ENCODE measurements at places on chromosomes 4 and X. TPM values are rescaled to one million over a fixed set of nuclear protein-coding genes. Genes with fewer than 3 reads are reported as not detected.

Gene NLGN3
- total RNA-seq: 0.65 TPM

DNA sequence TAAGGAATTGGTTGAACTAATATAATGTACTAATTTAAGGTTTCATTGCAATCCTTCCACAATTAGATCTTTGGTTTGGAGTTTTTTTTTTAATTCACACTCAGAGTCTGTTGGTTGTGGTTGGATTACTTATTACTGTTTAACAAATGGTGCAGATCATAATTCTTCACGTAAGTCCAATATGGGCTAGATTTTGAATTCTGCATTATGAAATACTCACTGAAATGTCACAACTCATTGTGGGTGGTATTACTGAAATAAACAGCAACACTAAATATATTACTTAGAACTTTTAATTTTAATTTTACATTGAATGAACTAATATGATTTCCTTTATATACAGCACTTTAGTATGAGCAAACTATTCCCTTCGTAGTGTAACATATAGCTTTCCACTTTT lies 94.2 kb upstream of the MYOZ2 start:
- DNase-seq: no peak

GRCh38 chr4:24753519-24753918 lies 41.9 kb upstream of the SOD3 start:
- DNase-seq: peak; percentile 70

GRCh38 chrX:140723121-140723715 lies 13.7 kb downstream of the LINC00632 start:
- DNase-seq: no peak

Gene DOK7
- 7.1 TPM for total RNA-seq

GRCh38 chr4:75950213-75950815 lies 9.5 kb upstream of the NAAA start:
- no peak for DNase-seq

DNA sequence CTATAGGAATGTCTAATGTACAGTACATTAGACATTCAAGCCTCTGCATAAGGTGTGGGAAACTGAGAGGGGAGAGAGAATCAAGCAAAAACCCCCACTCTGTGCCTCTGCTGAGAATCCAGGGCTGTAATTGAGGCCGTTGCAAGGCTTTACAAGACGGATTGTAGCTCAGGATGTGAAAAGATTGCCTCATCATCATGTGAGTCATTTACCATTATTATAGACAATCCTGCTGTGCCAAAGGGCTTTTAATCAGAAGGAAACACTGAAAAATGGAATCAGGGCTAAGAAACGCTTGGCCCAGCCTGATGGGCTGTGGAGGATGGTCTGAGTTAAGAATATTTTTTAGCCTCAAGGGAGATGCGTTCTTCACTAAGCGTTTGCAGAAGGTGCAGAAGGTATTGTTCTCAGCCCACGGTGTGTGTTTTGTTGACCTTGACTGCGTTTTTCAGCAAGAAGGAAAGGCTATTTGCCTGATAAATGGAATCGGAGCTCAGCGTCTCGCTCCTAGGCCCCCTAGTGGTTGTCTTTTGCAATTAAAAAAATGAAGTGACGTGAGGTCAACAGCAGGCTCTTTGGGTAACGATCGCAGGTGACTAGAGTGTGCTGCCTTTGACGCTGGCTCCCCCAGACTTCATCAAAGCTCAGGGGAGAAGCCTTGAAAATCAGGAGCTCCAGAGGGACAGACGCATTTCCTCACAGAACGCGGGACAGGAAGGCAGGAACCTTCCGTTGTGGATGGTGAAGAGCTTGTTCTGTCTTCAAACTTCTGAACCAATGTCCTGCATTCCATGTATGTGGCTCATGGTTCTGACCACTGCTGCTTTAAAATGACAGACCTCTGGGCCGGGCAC lies 18.1 kb upstream of the CHRNA9 start:
- DNase-seq: peak; percentile 67

GRCh38 chr4:118911238-118911703 lies 22.6 kb downstream of the SYNPO2 start:
- no peak for DNase-seq

Gene ARX
- total RNA-seq: not detected

Gene NPY1R
- total RNA-seq: 0.41 TPM

- DNase-seq: no peak
Measured at GRCh38 chrX:54473993-54474859, 21.8 kb downstream of the FGD1 start.

DNA sequence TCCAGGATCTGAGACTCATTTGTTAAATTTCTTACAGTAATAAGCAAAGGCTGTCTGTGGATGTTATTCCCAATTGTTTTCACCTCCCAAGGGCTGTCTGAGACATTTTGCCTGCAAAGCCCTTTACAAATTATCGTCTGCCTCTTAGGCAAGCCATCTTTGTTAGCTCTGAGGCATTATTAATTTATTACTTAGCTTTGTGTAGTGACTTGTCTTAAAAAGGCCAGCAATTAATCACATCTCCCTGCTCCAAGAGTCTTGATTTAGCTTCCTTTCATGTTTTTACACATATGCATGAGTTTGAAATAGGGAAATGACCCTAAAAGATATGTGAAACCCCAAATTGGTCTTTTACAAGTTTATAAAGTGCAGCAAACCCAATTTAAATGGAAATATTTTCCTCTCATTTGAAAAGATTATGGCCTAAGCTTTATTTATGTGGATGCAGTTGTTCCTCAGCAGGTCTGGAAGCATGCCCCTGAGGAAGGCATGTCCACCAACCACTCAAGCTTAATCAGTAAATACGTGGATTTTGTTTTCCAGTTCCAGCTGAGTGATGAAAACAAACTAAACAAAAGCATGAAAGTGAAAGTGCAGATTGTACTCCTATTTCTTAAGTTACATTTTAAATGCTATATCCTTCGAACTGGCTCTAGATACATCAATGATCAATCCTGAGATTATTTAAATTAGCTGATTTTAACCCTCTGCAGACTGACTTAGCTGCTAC lies 173.6 kb upstream of the LNX1 start:
- DNase-seq: no peak

DNA sequence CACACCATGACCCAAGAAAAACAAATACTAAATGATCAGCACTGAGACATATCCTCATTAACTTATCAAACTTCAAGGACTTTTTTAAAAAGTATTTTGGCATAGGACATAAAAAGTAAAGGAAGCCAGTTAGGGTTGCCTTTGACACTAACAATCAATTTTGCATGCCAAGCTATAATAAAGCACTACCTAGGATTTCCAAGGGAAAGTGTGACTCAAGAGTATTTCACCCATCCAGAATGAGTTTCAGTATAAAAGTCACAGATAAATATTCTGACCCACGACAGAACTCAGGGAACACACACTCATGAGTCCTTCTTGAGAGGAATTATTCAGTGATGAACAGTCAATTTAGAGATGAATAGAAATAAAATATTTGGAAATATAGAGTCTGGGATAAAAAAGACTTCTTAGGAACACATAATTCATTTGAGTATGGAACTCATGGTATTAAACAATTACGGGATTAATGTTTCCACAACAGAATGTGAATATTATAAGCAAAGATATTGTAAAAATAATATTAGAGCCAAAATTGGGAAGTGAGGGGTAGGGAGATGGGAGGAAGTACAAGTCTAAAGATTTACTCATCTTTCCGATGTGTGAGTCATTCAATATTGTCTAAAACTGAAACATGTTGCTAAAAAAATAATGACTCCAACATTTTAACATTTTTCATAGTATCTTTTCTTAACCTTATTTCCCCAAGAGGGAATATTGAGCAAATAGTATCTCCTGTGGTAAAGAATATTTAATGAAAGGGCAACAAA lies 143.5 kb upstream of the LNX1 start:
- DNase-seq: no peak

Gene LDOC1
- 42.4 TPM for total RNA-seq

Gene FAM47A
- total RNA-seq: not detected

Gene TEX13D
- not detected for total RNA-seq

Gene SPANXD
- 1.3 TPM for total RNA-seq

DNA sequence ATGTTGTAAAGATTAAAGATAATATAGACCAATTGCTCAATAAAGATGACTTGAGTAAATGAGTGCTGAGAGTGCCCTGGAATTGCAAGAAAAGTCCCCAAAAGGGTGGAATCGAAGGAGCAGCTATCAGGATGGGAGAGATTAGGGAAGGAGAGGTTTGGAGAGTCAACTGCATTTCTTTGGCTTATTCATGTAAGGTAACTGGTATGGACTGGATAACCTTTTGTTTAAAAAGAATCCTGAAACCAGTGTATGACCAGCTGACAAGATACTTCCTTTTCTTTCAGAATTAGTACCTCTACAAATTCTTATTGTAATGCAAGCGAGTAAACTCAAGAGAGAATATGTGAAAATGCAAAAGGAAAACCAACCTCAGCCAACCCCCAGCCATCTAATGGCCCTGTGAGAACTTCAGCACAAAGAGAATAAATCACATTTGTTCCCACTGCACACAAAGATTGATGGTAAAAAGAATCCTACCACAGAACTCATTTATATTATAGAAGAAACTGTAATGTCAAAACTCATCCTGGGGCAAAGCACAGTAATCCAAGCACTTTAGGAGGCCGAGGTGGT lies 24.5 kb upstream of the SPP1 start:
- no peak for DNase-seq

Gene IL21
- total RNA-seq: not detected

- DNase-seq: no peak
Measured at GRCh38 chrX:146602246-146602645, 207.3 kb upstream of the CXorf51B start.

Gene MAGEA9B
- not detected for total RNA-seq

GRCh38 chrX:44085209-44085608 lies 112.0 kb upstream of the NDP start:
- DNase-seq: peak; percentile 37

DNA sequence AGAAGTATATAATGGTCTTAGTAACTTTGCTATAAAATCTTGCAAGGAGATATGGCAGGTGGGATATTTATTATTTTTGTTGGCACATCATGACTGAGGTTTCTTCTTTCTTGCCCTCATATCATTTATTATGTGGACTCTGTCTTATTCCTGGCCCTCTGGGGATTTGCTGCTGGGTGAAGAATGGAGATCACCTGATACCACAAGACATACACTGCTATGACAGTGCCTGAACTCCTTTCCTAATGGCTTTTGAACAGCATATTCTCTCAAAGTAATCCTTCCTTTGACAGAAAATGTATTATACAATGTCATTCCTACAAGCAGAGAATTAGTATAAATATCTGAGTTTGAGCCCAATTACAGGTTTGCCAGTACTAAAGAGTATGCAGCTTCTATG lies 22.0 kb upstream of the ADGRA3 start:
- no peak for DNase-seq

- no peak for DNase-seq
Measured at GRCh38 chr4:149498246-149498645, 317.4 kb downstream of the IQCM start.

- DNase-seq: no peak
Measured at GRCh38 chrX:110250847-110251246, 67.0 kb downstream of the AMMECR1 start.

GRCh38 chr4:142267101-142267500 lies 579.0 kb downstream of the INPP4B start:
- no peak for DNase-seq

- peak; percentile 33 for DNase-seq
Measured at GRCh38 chr4:101885574-101885973, 95.0 kb downstream of the BANK1 start.

DNA sequence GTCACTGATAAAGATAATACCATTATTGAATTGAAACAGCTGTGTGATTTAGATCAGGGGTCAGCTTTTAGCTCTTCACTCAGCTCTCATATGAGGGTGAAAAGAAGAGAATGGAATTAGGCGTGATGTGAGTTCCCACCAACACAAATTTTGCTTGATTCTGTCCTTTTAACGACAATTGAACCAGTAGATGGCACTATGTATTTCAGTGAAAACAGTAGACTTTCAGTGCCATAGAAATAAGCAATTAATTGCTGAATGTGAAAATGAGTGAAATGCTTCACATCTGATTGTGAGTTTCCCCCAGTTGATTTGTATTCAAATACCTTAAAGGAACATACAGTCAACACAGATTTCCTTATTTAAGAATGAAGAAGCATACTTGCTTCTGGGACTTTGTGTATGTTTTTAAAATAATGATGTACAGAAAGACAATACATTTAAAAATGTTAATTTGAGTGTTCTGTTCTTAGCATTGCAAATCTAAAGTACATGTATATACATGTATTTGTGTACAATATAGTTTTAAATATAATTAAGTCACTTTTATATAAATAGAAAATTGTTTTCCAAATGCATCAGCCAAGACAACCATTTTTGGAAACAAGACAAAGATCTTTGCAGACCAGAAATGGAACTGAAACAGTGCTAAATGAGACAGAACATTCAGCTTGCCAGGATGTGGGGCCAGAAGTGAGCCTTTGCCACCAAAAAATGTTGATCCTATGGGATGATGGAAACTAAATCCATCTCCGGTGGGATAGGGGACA lies 178.8 kb downstream of the SNCA start:
- DNase-seq: no peak

- DNase-seq: no peak
Measured at GRCh38 chrX:109871121-109871888, 131.6 kb upstream of the TMEM164 start.

DNA sequence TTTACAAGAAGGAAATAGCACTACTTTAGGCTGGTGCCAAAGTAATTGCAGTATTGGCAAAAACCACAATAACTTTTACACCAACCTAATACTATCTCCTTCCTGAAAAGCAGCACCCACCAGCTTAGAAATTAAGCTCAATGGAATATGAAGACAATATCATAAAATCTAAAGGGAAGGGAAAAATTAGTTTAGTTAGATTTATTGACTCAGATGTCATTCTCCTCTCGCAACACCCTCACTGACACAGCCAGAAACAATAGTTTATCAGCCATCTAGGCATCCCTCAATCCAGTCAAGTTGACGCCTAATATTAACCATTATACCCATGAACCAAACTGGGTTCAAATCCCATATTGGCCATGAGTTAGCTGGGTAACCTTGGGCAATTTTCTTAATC lies 820.4 kb upstream of the EPHA5 start:
- no peak for DNase-seq

Gene CCDC110
- total RNA-seq: 2.1 TPM

GRCh38 chrX:38505583-38505982 lies 55.8 kb upstream of the TSPAN7 start:
- no peak for DNase-seq

GRCh38 chrX:108044554-108045256 lies at the start of gene VSIG1:
TSS of gene VSIG1 (plus strand) at chrX:108045065. CDS start at chrX:108045131, 66 bp downstream.
- DNase-seq: no peak

- peak; percentile 35 for DNase-seq
Measured at GRCh38 chrX:104566681-104567501, 892 bp downstream of the IL1RAPL2 start.

GRCh38 chr4:125594056-125594602 lies 279.4 kb downstream of the FAT4 start:
- DNase-seq: no peak

- peak; percentile 56 for DNase-seq
Measured at GRCh38 chr4:169810325-169811323, 52.9 kb upstream of the HPF1 start.

GRCh38 chr4:113837397-113837796 lies 75.9 kb upstream of the CAMK2D start:
- DNase-seq: no peak
